ENCODE measurements at places on chromosomes 11 and 22.

DNA sequence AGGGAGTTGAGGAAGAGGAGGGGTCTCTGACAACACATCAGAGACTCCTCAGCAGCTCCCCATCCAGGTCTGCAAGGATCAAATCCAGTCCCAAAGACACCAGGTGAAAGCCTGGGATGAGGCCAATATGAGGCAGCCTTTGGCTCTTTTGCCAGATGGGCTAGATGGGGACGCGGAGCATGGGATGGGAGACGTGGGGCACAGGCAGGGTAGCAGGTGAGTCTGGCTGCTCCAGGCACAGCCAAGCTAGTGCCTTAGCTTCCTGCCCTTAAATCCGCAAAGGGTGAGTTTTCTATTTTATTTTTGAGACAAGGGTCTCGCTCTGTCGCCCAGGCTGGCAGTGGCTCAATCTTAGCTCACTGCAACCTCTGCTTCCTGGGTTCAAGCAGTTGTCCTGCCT is 19.6 kb upstream of the DRICH1 start:
- no peak for DNase-seq
- H3K4me1 ChIP-seq = peaks cover 4% of the 10 kb centered on the region
- H3K36me3 ChIP-seq = peaks cover 5% of the 10 kb centered on the region
- H3K27ac ChIP-seq = no peak overlapping the region
- no peak overlapping the region for H3K4me3 ChIP-seq

- peaks cover 4% of the 10 kb centered on the region for H3K27me3 ChIP-seq
- H3K4me3 ChIP-seq = no peak overlapping the region
- no peaks in the 10 kb centered on the region for H3K36me3 ChIP-seq
- no peaks in the 10 kb centered on the region for H3K4me1 ChIP-seq
- H3K27ac ChIP-seq = no peak overlapping the region
- DNase-seq = no peak
Observed at GRCh38 chr11:86172894-86173293, 71.7 kb upstream of the EED start.

DNA sequence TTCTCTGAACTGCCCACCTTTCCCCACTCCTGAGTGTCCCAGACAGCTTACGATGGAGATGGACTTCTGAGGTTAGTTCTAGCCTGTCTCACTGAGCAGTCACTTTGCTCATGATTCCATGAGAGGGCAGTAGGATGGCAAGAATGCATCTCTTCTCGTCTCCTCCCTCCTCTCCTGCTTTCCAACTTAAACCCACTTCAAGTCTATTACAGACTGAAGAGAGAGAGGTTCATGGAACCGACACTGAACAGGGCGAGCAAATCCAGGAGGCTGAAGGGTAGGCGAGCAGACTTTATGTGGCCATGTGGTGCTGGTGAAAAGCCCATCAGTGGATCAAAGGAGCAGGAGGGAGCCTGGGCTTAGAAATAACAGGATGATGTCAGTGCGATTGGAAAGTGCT is 38.6 kb downstream of the CEP164 start:
- H3K4me1 ChIP-seq = peaks cover 5% of the 10 kb centered on the region
- no peaks in the 10 kb centered on the region for H3K27me3 ChIP-seq
- peaks cover 61% of the 10 kb centered on the region for H3K36me3 ChIP-seq
- no peak overlapping the region for H3K4me3 ChIP-seq

DNA sequence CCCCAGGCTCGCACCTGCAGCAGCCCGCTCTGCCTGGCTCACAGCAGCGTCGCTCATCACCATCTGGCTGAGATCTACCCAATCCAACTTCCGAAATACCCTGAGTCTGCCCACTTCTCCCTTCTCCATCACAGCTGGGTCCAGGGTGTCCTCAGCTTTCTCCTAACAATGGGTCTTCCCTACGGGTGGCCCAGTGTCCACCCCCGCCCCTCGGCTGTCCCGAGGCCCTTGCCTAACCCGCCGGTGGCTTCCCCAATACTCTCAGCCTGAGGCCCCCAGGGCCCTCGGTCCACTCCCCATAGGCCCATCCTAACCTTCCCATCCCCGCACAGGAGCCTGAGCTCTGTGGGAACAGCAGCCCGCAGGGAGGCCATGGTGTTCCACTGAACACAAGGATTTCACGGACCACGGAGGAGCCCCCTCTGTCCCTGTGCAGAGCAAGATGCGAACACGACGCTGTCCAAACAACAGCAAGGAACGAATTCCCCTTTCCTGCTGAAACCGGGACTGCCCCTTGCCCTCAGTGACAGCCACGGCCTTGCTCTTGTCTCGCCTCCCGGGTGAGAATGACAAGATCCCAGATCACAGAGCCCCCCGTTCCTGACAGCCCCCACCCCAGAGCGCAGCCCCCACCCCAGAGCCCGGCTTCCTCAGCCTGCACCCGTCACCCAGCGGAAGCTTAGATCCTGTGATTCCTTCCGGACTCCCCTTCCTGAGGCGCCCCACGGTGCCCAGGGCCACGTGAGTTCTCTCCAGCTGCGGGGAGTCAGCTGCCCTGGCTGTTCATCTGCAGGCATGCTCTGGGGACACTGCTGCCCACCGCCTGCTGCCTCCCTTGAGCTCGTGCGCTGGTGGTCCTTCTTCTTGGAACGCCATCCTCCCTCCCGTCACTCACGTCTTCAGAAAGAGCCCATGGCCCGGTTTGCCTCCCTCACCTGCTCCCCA is 48.8 kb upstream of the CARS1 start:
- H3K4me3 ChIP-seq = no peak overlapping the region
- H3K4me1 ChIP-seq = no peaks in the 10 kb centered on the region
- DNase-seq = no peak

DNA sequence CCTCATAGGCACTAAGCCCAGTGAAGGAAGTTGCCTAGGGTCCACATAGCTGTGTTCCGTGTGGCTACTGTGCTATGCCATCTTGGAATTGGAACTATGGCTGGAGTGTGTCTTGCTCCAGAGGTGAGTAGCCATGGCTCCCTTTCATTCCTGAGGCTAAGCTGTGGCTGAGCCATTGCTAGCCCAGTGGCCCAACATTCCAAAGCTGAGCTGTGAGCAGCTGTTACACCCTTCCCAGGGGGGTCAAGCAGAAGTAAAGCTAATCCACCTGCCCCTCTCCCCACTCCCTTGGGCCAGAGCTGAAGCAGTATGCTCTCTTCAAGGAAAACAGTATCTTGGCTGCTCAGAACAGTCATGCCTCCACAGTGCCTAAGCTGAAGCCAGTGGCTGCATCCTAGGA is 51.1 kb downstream of the USP35 start:
- no peak overlapping the region for H3K27ac ChIP-seq
- H3K36me3 ChIP-seq = peaks cover 59% of the 10 kb centered on the region
- DNase-seq = no peak
- no peak overlapping the region for H3K4me3 ChIP-seq

DNA sequence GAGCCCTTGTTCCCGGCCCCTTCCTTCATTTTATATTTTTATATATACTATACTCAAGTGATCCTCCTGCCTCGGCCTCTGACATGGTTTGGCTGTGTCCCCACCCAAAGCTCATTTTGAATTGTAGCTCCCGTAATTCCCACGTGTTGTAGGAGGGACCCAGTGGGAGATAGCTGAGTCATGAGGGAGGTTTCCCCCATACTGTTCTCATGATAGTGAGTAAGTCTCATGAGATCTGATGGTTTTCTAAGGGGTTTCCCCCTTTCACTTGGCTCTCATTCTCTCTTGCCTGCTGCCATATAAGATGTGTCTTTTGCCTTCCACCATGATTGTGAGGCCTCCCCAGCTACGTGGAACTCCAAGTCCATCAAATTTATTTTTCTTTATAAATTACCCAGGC is 7.2 kb upstream of the ZNF280A start:
- no peak overlapping the region for H3K4me3 ChIP-seq
- no peaks in the 10 kb centered on the region for H3K4me1 ChIP-seq
- H3K36me3 ChIP-seq = no peaks in the 10 kb centered on the region
- peaks cover 49% of the 10 kb centered on the region for H3K27me3 ChIP-seq
